Activated T-helper 1 cell treated with anti-CD3 and anti-CD28 coated beads, Interleukin-12 subunit alpha, Interleukin-12 subunit beta, Interleukin-2, Interleukin-4 antibody, amounts not matched to agents 30 ng/mL and 10 ng/mL and 1 ng/mL, durations not matched to agents 14 hours and 24 hours and 36 hours (primary cell): ENCODE measurements at places on chromosomes 5 and 9. TPM values are rescaled to one million over a fixed set of nuclear protein-coding genes. Genes with fewer than 3 reads are reported as not detected.

GRCh38 chr9:38350529-38350928 is 42.0 kb upstream of the ALDH1B1 start:
- peaks cover 7% of the 10 kb centered on the region for H3K27me3 ChIP-seq
- H3K36me3 ChIP-seq, result no peaks in the 10 kb centered on the region
- no peaks in the 10 kb centered on the region for H3K4me1 ChIP-seq
- H3K4me3 ChIP-seq, result no peak overlapping the region

TOR1B gene
- 21.9 and 25.6 TPM in 2 replicates for total RNA-seq

- peaks cover 36% of the 10 kb centered on the region for H3K4me1 ChIP-seq
- H3K27ac ChIP-seq, result peak overlapping the region; percentile 64
- DNase-seq, result no peak
- no peak overlapping the region for H3K4me3 ChIP-seq
- no peaks in the 10 kb centered on the region for H3K27me3 ChIP-seq
Measured at GRCh38 chr5:169703813-169704212, 66.7 kb downstream of the DOCK2 start.

GRCh38 chr9:32954642-32955041 is 46.8 kb downstream of the APTX start:
- peaks cover 2% of the 10 kb centered on the region for H3K36me3 ChIP-seq
- DNase-seq, result no peak
- no peak overlapping the region for H3K27ac ChIP-seq
- no peak overlapping the region for H3K4me3 ChIP-seq
- H3K4me1 ChIP-seq, result no peaks in the 10 kb centered on the region

PCSK1 gene
- total RNA-seq, result not detected in 2 replicates

- peak overlapping the region; percentile 48 for H3K4me3 ChIP-seq
- peaks cover 6% of the 10 kb centered on the region for H3K36me3 ChIP-seq
- peak overlapping the region; percentile 83 for H3K27ac ChIP-seq
- H3K4me1 ChIP-seq, result peaks cover 77% of the 10 kb centered on the region
- H3K27me3 ChIP-seq, result no peaks in the 10 kb centered on the region
Measured at GRCh38 chr5:126446498-126447224, 23.5 kb downstream of the GRAMD2B start.

GRCh38 chr5:65061974-65062353 is 293.2 kb downstream of the CWC27 start:
- H3K27ac ChIP-seq, result no peak overlapping the region
- no peaks in the 10 kb centered on the region for H3K36me3 ChIP-seq
- no peak overlapping the region for H3K4me3 ChIP-seq
- H3K4me1 ChIP-seq, result no peaks in the 10 kb centered on the region
- H3K27me3 ChIP-seq, result no peaks in the 10 kb centered on the region
- DNase-seq, result no peak

GRCh38 chr9:89528540-89528939 is 30.6 kb upstream of the SEMA4D start:
- peaks cover 7% of the 10 kb centered on the region for H3K36me3 ChIP-seq
- no peak for DNase-seq
- H3K27ac ChIP-seq, result peak overlapping the region; percentile 64
- H3K4me3 ChIP-seq, result peak overlapping the region; percentile 74
- H3K4me1 ChIP-seq, result peaks cover 97% of the 10 kb centered on the region

DNA sequence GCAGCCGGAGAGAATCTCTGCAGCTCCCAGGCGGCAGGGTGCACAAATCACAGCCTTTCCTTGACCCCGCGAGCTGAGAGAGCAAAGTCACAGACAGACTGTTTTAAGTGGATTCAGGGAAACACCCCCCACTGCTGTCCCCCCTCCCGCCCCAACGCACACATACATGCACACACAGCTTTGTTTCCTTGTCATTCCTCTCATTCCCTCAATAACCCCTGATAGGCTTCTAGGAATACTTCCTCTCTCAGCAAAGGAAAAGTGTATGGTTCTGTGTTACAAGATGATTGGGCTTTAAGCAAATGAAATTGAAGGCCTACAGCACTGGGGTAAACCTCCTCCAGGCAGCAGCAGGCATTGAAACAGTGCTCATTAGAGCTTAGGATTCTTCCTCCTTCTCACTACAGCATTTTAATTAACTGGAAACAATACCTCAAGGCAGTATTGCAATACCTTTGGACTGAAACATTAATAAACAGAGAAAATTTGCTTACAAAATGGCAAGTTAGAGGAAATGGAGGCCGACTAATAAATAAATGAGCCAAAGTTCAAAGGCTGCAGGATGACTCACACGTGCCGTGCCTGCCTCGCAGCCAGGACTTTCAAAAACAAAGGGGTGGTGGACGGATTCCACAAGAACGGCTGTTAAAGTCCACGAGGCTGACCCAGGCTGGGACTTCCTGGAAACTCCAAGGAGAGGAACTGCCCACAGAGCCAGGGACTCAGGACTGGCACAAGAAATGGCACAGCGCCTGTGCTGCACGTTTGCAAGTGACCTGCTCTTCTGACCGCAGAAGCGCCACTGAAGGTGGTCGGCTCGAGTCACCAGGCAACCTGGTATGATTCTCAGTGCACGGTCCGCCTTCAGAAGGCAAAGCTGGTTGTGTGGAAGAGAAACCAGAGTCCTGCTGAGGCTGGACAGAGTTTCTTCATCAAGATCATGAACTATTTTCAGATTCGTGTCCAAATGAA is 236.2 kb downstream of the SYK start:
- peaks cover 2% of the 10 kb centered on the region for H3K27me3 ChIP-seq
- no peak for DNase-seq
- H3K4me1 ChIP-seq, result peaks cover 64% of the 10 kb centered on the region
- peak overlapping the region; percentile 35 for H3K4me3 ChIP-seq
- peaks cover 8% of the 10 kb centered on the region for H3K36me3 ChIP-seq
